ENCODE measurements at places on chromosomes 3 and 15.
A peak's percentile ranks its signal among the peaks of the same experiment; 100 is the strongest.

GRCh38 chr15:63238796-63239195 lies 38.6 kb upstream of the APH1B start:
- DNase-seq: no peak

- DNase-seq: no peak
These were observed 9.5 kb downstream of the C3orf20 start for GRCh38 chr3:14684447-14684846.

GRCh38 chr3:89098964-89099585 lies 8.3 kb upstream of the EPHA3 start:
- peak; percentile 59 for DNase-seq

DNA sequence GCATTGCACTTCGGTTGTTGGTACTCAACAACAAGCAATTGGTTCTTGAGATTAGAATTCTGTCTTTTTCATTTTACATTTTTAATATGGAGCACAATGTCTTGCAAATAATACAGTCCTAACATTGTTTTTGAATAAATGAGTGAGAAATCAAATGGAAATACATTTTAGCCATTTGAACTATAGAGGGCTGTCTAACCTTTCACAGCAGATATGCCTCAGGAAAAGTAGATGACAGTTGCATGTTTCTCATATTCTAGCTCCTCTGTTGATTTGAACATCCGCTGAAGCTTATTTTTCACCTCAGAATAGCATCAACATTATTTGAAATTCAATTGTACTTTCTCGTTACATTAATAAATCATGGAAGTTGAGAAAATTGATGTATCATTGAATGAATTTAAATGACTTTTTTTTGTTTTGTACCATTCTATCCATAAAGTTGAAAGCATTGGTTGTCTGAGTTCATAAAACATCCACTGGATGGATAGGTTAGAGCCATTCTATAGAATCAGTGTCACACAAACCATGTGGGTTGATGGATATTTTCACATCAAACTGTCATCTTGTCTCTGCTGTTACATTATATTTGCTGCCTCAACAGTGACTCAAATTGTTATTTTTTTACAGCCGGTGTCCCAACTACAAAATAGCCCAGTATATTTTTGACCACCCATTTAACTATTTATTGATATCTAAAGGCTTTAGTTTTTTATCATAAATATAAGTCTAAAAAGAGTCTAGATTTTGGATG lies 928.3 kb downstream of the NSUN3 start:
- DNase-seq: peak; percentile 22

GRCh38 chr15:66886686-66887273 lies 178.6 kb upstream of the SMAD3 start:
- DNase-seq: no peak

DNA sequence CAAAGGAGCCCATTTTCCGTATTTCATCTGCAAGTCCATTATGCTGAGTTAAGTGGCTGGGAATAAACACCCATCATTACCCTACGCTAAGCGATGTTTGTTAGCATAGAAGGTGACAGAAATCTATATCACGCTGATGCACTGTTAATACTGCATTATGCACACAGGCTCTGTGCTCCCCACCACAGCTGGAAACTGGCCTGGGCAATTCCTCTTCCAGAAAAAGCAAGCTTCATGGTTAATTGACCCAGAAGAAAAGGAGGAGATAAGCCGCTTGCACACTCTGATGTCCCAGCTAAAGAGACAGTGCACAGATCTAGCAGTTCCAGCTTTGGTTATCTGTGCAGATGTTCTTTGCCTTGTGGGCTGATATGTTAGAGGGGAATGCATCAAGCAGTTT lies 232.6 kb downstream of the NTRK3 start:
- DNase-seq: no peak

DNA sequence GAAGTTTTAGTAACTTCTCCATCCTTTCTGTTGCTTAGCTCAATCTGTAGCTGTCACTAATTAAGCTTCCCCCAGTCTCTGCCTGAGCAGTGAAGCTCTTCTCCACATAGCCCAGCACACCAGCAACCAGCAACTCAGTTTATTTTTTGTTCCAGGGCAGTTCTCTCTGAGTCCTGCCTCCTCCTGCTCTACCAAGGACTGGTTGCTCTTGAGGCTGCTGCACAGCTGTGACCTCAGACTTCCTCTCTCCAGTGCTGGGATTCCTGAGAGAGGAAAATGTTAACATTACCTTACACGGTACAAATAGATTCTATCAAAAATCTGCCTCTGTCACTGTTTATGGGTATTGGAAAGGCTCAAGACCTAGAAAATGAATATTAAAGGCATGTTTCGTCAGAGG lies 294.7 kb downstream of the OXSM start:
- DNase-seq: no peak

DNA sequence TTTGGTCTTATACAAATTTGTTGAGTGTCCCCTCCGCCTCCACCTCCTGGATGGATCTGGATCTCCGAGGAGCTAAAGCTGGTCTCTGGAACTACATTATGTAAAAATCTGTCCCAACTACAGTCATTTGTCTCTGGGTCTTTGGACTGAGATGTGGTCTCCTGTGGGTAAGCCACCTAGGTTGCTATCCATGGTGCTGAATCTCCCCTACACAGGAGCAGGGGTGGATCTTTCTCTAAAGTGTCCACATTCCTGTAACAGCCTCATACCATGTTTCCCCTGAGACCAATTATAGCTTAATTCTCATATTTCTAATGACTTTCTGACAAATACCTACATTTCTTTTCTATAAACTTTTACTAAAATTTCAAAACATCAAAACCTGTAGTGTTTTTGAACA lies 625.8 kb downstream of the TAFA4 start:
- peak; percentile 20 for DNase-seq

DNA sequence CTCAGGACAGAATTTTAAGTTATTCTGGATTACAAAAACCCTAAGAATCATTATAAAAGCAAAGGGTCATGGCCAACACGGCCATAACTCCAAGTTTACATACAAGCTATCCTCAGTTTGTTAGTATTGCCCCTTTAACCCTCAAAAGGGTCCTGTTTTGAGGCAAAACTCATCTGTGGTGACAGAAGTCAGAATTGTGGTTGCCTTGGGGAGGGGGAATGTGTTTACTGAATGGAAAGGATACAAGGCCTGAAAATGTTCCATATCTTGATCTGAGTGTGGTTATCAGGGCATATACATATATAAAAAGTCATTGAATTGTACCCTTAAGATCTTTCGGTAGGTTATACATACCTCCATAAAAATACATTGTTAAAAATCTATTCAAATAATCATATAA lies 2.1 kb downstream of the SFMBT1 start:
- DNase-seq: no peak

DNA sequence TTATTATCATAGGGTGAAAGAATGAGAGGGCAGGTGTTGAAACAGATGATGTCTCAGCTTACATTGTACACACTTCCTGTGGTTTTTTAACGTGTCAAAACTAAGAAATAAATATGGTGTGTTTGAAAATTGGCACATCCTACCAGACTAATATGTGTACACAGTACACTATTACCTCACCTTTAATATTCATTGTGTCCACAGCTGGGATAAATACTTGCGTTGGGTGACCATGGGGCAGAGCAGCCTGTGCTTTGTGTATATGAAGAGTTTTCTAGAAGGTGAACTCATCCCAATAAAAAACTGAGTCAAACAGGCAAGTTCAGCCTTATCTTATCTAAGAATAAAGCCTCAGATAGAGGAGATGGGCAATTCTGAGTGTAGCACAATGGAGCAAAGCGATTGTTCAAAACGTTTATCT lies 17.3 kb downstream of the SUCNR1 start:
- DNase-seq: no peak

DNA sequence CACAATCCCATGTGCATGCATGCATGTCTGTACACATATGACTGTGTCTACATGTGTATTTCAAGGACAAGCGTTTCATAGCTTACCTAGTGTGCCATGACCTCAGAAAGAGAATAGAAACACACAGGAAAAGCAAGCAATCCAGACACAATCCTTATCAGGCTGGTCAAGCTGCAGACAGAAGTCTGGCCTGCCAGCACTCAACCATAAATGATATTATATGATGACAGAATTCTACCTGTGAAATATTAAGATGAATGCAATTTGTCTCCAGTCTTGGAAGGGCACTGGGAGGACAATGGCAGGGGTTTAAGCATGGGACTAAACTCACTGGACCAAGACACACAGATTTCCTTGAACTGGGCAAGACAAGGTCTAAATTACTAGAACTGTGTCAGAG lies 50.9 kb upstream of the ARL6 start:
- DNase-seq: no peak

- no peak for DNase-seq
These were observed 15.7 kb downstream of the GTPBP8 start for GRCh38 chr3:113006359-113007056.

DNA sequence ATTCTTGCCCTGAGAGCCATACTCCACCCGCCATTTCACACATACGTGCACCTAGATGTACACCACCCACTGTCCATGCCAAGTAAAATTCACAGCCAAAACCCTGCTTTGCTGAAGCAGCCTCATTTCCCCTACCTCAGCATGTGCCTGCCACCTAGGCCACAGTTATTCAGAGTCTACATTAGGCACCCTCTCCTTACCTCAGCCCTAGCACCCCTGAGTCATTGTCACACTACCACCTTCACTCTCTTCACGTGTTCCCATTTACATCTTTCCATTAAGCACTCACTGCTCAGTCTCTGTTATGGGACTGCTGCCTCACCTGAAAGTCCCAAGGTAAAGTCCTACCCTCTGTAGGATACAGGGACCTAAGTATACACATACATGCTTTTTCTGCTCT lies 70.0 kb downstream of the SETD5 start:
- DNase-seq: no peak

- no peak for DNase-seq
These were observed 126.5 kb downstream of the DGKG start for GRCh38 chr3:186235554-186235953.

DNA sequence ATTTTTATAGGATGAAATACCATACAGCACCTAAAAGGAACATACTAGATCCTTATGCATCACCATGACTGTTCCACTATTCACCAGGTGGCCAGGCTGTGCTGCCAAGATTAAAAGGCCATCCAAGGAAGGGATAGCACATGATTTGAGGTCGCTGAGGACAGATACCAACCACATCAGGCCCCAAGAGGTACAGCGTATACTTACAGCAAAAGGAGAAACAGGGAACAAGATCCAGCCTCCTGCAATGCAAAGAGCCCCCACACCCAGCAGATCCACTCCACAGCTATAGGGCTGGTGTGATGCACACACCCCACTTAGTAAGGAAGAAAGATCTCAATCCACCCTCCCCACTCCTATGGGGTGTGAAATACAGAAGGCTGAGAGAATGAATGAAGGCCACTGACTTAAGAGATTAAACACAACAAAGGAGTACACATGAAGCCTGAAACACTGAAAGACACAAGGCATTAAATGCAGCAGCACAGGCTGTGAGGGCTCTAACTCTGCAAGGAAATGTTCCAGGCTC lies 32.0 kb upstream of the ZNF445 start:
- no peak for DNase-seq

GRCh38 chr15:74317820-74318375 lies 49.5 kb downstream of the CYP11A1 start:
- DNase-seq: peak; percentile 54

- DNase-seq: no peak
These were observed 88.2 kb downstream of the RPL39L start for GRCh38 chr3:187051066-187051465.

GRCh38 chr15:59437142-59437816 lies 707 bp upstream of the FAM81A start:
- no peak for DNase-seq

- DNase-seq: no peak
These were observed 53.0 kb downstream of the C3orf80 start for GRCh38 chr3:160278210-160278609.

DNA sequence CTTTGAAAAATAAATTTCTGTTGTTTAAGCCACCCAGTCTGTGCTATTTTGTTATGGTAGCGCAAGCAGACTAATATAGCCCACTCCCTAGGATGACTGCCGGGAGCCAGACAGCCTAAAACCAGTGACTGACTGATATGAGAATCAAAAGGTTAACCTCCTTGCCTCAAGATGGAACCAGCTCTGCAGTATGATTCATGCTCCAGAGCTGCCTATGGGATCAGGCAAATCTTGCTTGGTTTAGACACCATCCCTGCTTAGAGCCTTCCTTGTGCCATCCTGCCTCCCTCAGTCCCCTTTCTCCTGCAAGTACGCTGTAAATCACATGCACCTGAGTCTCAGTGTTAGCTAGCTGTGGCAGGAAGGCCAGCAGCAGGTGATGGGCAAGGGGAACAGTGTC lies 39.3 kb downstream of the TRANK1 start:
- DNase-seq: no peak

GRCh38 chr3:13201851-13202250 lies 128.6 kb upstream of the IQSEC1 start:
- DNase-seq: no peak

GRCh38 chr3:37214076-37214475 lies 39.7 kb upstream of the LRRFIP2 start:
- no peak for DNase-seq

- DNase-seq: no peak
These were observed 155.6 kb upstream of the NR2E3 start for GRCh38 chr15:71654720-71655174.

DNA sequence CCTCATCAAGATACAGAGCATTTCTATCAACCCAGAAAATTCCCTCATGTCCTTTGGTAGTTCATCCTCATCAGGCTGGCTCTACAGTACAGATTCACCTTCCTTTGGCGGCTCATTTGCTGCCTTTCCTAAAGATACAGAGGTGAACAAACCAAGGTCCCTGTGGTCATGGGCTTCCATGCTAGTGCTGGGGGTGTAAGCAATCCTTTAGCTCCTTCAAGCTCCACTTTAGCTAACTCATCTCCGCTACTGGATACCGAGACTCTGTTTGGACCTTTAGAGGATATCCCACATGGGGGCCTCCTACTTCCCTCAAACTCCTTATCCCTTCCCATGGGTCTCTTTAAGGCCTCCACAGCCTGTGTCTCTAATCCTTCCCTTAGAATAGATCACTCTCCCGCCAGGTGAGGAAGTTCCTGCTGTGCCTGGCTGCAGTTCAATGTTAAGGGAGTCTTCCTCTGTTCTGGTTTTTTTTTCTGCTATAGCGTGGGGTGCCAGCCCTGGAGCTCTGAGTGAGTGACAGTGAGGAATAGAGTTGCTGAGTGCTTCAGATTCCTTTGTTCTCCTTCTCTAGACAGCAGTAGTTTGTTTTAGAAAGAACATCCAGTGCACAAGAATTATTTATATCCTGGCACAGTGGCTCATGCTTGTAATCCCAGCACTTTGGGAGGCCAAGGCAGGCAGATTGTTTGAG lies 30.7 kb downstream of the CLEC3B start:
- DNase-seq: peak; percentile 41

DNA sequence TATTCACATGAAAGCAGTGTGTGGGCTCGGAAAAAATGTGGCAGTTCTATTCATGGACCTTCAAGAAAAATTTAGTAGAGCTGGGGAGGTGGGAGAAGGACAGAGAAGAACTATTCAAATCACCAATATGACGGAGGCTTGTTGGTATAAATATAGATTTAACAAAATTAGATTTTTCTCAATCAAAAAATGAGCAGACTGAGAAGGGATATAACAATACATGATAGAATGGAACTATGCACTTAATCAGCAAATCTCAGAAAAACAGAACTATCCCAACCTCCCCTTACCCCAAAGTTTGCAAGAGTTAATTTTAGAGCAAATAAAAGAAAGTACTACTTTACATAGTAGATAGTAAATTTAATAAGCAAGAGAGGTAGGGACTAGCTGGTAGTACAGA lies 194.6 kb upstream of the BCL6 start:
- no peak for DNase-seq

- no peak for DNase-seq
These were observed 384.0 kb upstream of the TGFBR2 start for GRCh38 chr3:30222441-30222840.

GRCh38 chr3:18780959-18781358 lies 355.8 kb upstream of the SATB1 start:
- DNase-seq: no peak

Data from kidney glomerular epithelial cell (primary cell).